Activated CD4-positive, alpha-beta T cell treated with anti-CD3 and anti-CD28 coated beads for 24 hours (primary cell): ENCODE measurements at places on chromosomes 12 and 14.

DNA sequence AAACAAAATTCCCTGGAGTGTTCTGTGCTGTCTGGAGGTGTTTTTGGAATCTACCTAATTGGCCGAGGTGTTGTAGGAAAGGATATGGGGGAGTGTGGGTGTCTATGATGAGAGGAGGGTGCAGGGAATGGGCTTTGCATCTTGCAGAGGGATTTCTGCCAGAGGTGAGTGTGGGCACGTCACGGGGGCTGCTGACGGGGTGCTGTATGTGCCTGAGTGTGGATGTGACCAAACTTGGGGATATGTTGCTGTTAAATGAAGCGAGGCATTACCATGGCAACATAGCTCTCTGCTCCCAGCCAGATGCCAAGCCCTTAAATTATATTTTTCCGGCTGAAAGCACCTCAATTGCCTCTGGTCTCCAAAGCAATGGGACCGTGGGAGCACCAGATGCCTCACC, 44.3 kb upstream of the SPTLC2 start:
- DNase-seq, result no peak

GRCh38 chr12:98058838-98059237, 456.6 kb upstream of the TMPO start:
- no peak for DNase-seq

DNA sequence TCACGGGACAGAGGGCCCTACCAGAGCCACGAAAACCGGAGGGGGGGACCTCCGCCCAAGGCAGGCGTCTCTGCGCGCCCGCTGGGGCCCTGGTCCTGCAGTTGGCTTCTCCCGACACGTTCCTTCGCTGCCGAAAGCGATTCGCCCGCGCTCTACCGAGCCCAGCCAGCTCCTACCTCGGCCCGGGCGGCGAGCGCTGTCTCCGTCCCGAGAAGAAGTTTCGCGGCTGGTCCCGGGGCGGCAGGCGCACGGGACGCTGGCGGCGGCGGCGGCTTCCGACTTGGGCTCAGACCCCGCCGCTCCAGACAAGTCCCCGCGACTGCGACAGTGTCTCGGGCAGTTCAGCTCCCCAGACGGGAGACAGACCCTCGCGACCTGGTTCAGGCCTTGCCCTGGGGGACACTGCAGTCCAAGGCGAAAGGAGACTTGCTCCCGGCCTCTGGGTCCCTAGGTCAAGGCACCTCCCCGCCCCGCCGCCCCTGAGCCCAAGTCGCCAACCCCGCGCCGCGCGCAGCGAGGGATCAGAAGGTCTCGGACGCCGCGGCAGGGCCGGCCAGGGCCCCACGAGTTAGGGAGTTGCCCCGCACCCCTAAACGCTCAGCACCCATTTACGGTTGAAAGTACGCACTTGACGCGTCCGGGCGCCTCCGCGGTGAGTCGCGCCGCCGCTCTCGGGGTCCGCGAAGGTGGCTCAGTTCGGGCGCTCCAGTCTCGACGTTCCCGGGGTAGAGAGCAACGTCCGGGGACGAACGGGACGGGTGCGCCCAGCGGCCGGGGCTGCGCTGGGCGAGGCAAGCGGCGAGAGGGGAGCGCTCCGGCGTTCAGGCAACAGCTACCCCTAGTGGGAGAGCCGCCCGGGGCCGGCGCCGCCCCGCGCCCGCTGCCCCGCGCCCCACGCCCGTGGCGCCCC, 1.4 kb upstream of the DIO3 start:
- no peak for DNase-seq

DNA sequence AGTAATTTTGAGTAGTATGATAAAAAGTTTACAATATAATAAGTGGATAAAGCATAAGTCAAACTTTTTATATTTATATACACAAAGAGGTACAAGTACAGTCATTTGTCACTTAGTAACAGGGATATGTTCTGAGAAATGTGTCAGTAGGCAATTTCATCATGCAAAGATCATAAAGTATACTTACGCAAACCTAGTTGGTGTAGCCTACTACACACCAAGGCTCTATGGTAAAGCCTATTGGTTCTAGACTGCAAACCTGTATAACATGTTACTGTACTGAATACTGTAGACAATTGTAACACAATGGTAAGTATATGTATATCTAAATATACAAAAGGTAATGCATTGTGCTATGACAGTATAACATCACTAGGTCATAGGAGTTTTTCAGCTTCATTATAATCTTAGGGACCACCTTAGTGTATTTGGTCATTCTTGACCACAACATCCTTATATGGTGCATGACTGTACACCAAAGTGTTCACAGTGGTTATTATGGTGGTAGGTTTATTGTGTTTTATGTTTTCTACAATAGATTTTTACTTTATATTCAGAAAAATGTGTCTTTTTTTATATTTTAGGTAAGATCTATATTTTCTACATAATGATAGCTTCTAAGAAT, 14.9 kb upstream of the SCFD1 start:
- DNase-seq, result no peak

- DNase-seq, result no peak
Measured at GRCh38 chr12:74412606-74413230, 124.9 kb upstream of the ATXN7L3B start.

GRCh38 chr14:46596236-46596635, 55.3 kb downstream of the RPL10L start:
- no peak for DNase-seq

DNA sequence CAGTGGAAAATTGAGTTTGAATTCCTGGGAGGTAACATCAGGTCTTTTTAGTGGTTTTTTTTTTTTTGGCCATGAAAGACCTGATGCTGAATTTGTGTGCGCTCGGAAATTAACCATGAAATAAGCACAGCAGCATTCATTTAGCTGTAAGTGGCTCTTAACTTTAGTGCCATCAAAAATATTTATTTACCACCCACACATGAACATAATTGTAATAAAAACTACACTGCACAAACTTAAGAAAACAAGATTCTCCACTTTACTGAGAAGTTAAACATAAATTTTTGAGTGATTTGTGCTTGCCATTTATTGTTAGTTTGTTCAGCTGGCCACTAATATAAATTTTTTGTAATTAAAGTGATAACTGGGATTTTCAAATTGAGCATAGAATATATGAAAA, 2.4 kb downstream of the SLC41A2 start:
- no peak for DNase-seq

GRCh38 chr14:96614481-96614881, 112.3 kb downstream of the PAPOLA start:
- DNase-seq, result no peak

DNA sequence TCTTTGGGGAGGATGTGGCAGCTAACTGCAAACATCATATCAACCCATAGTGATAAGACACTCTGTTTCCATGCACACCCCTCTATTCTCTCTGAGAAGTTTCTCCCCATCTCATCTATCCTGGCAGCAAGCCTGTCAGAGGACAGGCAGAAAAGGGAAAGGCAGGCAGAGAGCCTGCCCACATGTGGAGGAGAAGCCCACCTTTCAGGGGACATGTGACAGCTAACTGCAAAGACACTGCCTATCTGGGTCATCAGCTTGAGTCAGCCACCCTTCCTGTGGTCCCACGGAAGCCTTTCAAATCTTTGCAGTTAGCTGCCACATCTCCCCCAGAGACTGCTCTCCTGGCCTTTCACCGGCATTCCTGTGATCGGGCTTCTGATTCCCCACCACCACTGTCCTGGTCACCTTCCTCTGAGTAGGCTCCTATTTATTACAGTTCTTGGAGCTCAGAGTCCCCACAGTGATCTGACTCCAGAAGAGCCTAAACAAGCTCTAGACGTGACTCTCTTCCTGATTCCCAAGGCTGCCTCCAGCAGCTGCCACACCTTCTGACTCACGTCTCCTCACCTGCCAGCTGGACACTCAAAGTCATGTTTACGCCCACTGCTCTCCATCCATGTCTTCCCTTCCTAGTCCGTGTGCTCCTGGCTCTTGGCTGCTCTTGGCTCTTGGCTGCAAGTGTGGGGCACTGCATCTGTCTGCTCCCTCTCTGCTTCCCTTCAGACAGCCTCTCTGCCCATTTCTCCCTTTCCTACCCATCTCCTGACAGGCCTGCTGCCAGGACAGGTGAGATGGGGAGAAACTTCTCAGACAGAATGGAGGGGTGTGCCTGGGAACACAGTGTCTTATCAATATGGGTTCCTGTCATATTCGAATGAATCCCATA, 7.5 kb upstream of the KRT1 start:
- DNase-seq, result no peak

DNA sequence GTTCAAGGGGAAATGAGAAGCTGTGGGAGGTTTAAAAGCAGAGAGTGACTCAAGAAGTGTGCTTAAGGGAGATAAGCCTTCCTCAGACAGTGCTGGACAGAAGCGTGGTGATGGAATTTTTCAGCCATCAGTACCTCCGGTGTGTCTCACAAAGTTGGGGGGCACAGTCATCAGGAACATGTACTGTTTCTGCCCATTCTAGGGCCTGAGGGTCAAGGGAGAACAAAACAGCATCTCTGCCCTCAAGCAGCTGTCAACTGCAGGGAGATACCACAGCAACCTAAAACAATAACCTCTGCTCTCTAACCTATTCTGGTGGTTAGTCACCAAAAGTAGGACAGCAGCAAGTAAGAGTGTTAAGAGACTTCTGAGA, 2.0 kb upstream of the STON2 start:
- DNase-seq, result no peak

DNA sequence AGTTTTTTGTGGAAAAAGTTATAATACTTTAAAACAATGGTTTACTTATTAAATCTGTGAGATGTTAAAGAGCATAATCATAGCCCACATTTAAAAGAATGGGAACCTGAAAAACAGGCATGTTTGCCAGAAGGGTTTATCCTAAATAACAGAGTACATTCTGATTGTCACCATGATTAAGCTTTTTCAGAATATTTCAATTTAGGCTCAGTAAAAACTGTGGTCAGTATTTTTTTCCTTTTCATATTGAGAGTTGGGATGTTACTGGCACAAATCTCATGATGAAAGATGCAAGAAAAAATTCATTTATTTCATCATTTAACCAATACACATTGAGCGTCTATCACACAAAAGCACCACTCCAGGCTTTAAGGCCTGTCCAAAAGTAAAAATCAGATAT, 18.6 kb downstream of the EPS8 start:
- DNase-seq, result no peak

- DNase-seq, result no peak
Measured at GRCh38 chr12:14317362-14318146, 47.9 kb upstream of the ATF7IP start.

GRCh38 chr12:32874975-32875374, 21.6 kb downstream of the PKP2 start:
- no peak for DNase-seq

- no peak for DNase-seq
Measured at GRCh38 chr12:20262119-20262518, 106.2 kb upstream of the PDE3A start.

DNA sequence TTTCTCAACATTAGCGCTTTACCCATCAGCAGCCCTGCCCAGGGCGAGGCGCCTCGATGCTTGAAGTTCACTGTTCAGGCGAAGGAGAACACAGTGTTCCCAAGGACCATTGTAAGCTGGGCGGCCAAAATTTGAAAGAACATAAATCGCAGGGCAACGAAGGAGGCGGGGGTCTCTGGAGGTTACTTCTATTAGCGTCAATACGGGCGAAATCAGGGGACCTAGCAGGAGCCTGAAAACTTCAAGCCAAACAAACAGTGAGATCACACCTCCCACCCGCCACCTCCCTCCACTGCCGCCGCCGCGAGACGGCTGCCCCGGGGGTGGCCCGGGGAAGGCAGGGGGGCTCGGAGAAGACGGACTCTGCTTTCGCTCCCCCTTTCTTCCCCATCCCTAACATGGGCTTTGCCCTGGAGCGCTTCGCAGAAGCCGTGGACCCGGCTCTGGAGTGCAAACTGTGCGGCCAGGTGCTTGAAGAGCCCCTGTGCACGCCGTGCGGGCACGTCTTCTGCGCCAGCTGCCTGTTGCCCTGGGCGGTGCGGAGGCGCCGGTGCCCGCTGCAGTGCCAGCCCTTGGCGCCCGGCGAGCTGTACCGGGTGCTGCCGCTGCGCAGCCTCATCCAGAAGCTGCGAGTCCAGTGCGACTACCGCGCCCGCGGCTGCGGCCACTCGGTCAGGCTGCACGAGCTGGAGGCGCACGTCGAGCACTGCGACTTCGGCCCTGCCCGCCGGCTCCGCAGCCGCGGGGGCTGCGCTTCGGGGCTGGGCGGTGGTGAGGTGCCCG, at the start of gene PDZRN4:
Gene PDZRN4 (plus strand): TSS at position 263 of the 783 bp plus-strand sequence.
- no peak for DNase-seq

GRCh38 chr12:46356655-46357437, 15.7 kb downstream of the SLC38A2 start:
- DNase-seq, result no peak

- DNase-seq, result no peak
Measured at GRCh38 chr14:46490238-46490685, 161.3 kb downstream of the RPL10L start.

DNA sequence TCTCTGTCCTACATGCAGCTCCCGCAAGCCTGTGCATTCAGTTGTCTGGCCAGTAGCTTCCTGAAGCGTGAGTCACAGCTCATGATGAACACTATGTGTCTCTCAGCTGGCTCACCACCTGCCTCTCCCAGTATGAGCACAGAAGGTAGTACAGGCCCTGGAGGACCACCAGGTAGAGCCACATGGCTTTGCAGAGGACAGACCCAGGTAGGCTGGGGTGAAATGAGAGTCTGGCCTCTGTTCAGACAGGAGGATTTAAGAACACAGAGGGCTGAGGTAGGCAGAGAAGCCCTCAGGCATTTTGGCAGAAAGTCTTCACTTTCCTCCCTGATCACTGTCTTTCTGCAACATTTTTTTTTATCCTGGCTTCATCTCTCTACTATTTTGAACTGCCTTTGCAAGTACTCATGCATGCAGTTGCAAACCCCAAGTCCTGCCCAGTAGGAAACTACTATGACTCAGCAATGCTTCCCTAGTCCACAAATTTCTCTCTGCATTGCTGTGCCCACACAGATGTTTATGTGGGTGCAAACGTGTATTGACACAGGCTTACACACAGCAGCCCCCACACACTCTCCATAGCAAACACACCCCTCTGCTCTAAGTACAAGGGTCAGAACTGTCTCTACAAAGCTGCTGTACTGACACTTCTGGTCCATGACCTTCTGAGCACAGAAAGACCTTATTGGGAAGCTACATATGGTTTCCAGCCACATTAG, 7.2 kb upstream of the SDR9C7 start:
- no peak for DNase-seq

GRCh38 chr14:59272633-59273032, 84.2 kb downstream of the DAAM1 start:
- DNase-seq, result no peak

DNA sequence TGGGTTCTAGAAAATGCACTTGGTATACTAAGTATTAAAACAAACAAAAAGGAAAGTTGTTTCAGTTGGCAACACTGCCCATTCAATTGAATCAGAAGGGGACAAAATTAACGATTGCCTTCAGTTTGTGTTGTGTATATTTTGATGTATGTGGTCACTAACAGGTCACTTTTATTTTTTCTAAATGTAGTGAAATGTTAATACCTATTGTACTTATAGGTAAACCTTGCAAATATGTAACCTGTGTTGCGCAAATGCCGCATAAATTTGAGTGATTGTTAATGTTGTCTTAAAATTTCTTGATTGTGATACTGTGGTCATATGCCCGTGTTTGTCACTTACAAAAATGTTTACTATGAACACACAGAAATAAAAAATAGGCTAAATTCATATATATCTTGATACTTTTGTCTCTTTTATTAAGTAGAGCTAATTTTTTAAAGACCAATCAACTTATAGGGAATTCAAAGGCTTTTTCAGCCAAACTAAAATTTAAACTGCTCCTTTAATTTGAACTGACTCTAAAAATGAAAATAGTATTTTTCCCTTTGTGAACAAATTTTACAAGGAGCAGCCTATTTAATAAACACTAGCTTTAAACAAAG, 2.8 kb downstream of the FOXG1 start:
- DNase-seq, result no peak

GRCh38 chr12:3458041-3458440, 33.0 kb upstream of the PRMT8 start:
- DNase-seq, result no peak

- DNase-seq, result peak; percentile 53
Measured at GRCh38 chr12:113103756-113104450, 31.7 kb downstream of the RASAL1 start.
